ENCODE measurements at places on chromosomes 4 and X.

DNA sequence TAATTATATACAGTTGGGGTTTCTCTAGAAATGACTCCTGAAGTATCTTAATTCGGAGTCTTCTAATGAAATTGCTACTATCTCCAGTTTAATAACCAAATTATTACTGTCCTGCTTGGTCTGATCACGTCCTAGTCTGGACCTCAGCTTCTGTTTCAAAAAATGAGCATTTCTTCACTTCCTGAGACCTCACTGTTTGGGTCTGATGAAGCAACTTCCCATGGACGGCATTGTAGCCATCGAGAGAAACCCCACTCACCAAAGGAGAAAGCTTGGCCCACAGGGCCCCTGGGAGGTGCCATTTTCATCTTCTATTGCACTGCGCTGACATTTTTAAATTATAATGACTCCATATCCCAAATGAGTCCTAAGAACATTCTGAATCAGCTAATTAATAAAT, 178.0 kb downstream of the MGST2 start:
- no peak for DNase-seq

DNA sequence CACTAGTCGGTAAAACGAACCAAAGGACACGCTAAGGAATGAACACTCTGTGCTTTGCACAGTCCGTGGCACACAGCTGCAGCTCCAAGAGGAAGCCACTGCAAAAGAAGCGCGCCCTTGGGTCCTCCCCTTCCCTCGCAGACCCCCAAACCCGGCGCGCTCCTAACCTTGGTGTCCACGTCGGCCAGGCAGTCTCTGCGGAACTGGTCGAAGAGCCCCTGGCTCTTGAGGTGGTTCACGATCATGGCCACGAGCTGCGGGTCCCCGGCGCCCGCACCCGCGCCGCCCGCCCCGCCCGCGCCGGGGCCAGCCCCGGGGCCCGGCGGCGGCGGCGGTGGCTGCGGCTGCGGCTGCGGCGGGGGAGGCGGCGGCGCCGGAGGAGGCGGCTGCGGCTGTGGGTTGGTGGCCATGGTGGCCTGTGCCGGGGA, 333 bp downstream of the BOD1L1 start:
- no peak for DNase-seq

DNA sequence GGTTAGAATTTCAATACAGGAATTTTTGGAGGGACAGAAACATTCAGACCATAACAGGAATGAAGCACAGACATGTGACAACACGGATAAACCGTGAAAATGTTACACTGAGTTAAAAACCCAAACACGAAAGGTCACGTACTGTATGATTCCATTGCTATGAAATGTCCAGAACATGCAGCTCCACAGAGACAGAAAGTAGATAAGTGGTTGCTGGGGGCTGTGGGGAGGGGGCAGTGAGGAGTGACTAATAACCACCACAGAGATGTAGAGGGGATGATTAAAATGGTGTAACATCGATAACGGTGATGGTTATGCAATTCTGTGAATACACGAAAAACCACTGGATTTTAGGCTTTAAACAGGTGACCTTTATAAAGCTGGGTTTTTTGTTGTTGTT, 8.3 kb downstream of the GPR143 start:
- no peak for DNase-seq

GRCh38 chr4:132934911-132935310, 214.2 kb upstream of the PCDH10 start:
- no peak for DNase-seq

- no peak for DNase-seq
These were observed 37.9 kb upstream of the NAP1L5 start for GRCh38 chr4:88735564-88735963.

DNA sequence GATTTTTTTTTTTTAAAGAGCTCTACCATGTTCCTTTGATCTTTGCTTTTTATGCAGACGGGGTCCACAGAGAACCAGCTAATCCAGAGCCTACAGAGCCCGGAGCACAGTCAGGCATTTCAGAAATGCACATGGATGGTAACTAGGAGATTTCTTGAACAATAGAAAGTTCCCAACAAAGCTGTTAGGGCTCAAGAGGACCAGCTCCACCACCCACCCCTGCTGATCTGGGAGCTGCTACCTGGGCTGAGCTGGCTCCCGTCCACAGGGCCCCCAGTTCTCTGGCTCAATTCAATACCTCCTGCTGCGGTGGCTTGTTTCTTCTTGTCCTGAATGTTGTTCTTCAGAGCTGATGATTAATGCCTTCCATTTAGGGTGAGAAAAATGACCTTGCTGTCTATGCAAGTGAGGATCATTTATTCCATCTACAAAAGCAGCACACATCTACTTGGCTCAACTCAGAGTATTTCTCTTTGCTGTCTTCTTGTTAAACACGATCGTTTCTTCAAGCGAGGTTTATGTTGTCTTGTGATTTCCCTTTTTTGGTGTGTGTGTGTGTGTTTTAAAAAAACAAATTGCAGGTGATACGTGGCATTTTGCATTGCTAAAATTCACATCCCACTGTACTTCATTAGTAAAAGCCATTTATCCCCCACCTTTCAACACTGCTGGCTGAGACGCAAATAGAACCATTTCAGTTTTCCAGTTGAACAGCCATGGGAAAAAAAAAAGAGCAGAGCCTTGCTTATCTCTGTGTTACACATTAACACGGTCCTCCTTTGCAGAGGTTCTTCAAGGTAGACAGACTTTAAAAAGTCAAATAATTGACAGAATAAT, 31.3 kb downstream of the IGFBP7 start:
- DNase-seq = no peak

GRCh38 chr4:80388284-80388607, 52.7 kb downstream of the CFAP299 start:
- DNase-seq = no peak

DNA sequence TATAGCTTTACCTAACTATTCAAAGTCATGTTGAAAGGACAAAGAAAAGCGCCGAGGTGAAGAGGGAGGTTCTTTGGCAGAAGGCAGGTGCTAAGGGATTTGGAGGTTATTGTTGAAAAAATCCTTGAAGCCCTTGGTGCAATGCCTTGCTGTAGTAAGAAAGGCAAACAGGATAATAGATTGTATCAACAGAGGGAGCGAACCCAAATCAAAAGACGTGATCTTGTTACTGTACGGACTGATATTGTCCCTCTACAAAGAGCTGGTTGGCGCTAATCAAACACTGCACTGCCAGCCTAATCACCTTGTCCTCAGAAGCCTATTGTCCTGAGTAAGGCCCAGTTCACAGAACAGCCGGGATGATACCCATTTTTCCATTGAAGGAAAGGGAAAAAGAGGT, 182.9 kb downstream of the ZIC3 start:
- DNase-seq = peak; percentile 83

DNA sequence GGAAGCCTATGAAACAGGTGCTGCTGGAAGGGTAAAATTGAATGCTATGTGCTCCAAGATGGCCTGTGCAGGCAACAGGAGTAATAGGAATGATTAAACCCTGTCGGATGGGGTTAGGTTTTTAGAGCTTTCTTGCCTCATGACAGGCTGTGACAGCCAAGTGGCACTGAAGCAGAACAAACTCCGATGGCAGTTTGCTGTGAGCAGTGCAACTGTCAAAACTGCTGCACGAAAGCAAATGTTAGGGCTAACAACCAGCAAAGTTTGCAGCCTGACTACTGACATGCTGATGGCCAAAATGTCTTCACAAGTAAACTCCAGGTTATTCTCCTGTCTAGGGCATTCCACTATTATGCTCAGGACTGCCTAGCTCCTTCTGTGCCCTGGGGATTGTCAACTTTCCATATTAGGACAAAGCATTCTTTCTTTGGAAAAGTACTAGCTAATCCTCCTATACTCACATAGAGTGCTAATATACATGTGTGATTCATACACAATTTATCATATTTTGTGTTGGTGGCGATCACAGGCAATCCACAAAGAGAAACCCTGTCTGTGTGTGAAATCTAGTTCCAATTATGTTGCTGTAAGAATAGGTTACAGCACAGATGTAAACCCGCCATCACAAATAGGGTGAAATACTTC, 486.6 kb upstream of the TENM3 start:
- no peak for DNase-seq

- DNase-seq = no peak
These were observed 22.4 kb downstream of the GPM6A start for GRCh38 chr4:175789647-175790046.

DNA sequence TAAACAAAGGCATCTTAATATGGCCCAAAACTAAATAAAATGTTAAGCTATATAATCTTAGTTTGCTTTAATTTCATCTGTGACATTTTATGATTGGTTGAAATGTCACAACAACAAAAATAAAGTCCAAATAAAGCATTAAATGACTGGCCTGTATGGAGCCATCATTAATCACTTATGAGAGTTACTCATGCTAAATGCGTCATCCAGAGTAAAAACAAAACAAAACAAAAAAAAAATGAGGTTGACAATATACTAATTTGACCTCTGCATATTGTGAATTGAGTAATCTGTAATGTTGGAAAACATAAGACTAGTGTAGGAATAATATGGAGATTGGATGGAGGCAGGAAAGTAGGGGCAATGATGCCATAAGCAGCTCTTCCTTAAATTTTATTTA, 139.7 kb downstream of the MAPK10 start:
- no peak for DNase-seq

DNA sequence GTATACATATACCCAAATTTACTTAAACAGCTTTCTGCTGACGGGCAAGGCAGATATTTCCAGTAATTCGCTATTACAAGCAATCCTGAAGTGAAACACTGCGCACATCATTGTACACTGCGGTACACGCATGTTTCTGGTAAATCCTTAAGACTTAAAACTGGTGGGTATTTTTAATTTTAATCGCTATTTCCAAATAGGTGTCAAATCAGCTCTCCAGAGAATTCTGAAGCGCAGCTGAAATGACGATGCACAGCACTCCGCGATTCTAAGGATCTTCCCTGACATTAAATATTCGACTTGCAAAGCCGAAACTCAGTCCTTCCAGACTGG, 361 bp downstream of the TMEM128 start:
- no peak for DNase-seq

- no peak for DNase-seq
These were observed 19.9 kb downstream of the AR start for GRCh38 chrX:67563469-67564448.

GRCh38 chr4:113113151-113113550, 63.7 kb downstream of the ANK2 start:
- DNase-seq = no peak

DNA sequence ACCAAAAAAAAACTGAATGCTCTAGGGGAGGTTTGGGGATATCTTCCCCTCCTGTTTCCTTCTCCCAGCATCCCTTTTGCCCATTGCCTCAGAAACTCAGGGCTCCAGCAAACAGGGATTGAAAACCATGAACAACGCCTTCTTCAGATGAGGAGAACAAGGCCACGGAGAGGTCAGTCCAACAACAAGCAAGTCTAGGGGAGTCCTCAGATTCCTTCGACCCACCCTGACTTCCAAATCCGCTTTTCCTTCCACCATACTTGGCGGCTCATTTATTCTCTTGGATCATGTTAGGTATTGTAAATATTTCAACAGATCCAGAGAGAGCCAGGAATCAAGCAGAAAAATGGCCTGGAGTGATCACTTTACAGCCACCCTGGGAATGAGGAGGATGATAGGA, 21.9 kb downstream of the REELD1 start:
- DNase-seq = no peak

DNA sequence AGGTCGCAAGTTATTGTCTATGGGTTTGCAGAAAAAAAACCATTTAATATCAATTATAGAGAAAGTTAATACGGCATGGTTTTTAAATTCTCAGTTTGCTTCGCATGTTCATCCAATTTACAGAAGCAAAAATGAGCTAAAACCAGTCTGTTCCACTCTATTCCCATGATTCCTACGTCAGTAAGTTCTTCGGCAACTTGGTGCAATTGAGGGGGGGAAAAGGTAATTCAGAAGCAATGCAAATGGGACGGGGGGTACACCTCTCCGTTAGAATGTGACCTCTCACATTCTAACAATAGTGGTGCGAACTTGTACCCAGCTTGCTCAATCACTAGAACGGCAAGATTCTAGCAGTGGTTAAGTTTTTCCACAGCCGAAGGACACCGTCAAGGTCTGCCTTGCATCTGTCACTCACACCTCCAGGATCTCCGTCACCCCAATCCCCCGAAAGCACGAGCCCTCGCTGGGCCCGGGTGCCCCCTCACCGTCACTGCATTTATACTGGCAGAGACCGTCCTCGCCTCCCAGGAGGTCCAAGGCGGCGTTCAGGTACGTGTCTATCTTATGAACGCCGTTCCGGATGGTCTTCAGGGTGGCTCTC, 653 bp downstream of the PLA2G12A start:
- no peak for DNase-seq

DNA sequence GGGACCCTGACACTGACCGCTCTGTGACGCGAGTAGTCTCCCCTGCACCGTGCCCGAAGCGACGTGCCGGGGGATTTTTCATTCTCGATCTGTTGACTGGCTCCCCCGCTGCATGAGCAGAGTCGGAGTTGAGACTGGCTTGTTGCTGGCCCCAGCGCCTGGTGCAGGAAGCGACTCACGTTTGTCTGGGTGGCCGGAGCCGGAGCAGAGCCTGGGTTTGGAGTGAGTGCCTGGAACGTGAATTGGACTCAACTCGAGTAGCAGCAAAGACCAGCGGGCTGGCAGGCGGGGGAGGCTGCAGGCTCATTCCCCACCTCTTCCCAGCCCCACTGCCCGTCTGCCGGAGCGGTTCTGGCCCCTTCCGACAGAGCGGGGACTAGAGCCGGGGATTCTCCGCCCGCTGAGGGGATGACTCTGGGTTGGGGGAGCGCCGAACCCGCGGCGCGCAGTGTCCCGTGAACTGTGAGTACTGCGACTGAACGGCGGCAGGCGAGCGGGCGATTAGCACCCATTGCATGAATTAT, 554 bp downstream of the PCDH7 start:
- DNase-seq = no peak

GRCh38 chr4:80873571-80873970, 156.9 kb upstream of the BMP3 start:
- DNase-seq = no peak

DNA sequence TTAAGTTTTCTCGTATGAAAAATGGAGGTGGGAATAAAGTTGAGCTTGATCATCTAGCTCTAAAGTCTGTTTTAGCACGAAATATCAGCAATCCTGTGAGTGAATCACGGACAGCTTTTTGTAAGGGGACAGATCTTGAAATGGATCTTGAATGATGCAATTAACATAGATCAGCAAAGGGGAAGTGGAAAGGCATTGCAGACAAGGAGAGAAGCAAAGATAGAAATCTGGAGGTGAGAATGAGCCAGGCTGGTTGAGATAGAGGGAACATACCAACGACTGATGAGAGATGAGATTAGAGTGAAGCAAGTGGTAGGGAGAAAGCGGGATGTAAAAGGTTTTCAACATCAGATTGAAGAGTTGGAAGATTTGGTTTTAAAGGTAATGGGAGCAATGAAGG, 4.6 kb upstream of the DGKK start:
- DNase-seq = no peak

DNA sequence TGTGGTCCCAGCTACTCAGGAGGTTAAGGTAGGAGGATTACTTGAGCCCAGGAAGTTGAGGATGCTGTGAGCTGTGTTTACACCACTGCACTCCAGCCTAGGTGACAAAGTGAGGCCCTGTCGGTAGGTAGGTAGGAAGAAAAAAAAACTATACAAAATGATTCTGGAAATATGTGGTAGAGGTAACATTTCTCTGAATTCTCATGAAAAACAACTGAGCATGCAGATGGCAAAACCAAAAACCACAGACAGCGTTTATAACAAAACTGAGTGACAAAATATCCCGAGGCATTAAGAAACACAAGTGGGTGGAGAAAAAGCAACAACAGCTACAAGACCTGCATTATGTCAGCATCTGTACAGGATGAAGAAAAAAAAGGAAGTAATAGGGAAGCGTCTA, 211.7 kb downstream of the DLG3 start:
- no peak for DNase-seq
